ENCODE measurements at places on chromosomes 12 and 14.

- peak; percentile 46 for DNase-seq
- no peaks in the 10 kb centered on the region for H3K36me3 ChIP-seq
- H3K27me3 ChIP-seq, result no peaks in the 10 kb centered on the region
- H3K4me1 ChIP-seq, result peaks cover 7% of the 10 kb centered on the region
- no peak overlapping the region for H3K4me3 ChIP-seq
- no peak overlapping the region for H3K27ac ChIP-seq
Measured at GRCh38 chr12:31897781-31898503, 61.3 kb upstream of the RESF1 start.

DNA sequence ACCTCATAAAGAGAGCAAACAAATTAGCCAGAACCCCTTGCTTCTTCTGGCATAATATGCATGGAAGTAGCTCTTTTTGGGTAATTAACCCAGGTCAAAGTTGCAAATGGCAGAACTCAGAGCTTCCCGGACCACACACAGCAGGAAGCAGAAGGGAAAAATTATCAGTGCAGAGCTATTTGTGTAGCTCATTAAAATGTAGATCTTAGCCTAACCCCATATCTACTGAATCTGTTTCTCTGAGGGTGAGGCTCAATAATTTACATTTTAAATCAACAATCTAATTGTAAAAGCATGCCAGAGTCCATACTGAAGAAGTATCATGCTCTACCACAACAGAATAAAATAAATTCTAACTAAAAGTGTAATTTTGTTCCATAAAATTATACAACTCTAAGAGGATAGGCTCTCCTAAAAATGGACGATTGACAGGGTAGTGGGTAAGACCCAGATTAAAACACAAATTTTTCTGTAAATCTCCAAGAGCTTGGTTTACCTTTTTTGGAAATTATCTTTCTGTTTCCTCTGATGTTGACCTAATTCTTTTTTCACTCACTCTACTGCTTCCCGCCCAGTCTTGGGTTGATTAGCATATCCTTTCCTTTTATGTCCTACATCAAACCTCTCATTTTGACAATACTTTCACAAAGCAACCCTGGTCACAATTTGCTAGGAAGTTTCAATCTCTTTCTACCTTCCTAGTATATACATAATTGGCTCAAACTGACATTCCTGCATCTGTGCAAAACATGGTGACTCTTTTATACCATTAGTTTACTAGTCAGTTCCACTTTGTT is 213.3 kb upstream of the SLC16A7 start:
- no peaks in the 10 kb centered on the region for H3K36me3 ChIP-seq
- DNase-seq, result no peak
- no peaks in the 10 kb centered on the region for H3K27me3 ChIP-seq
- no peak overlapping the region for H3K4me3 ChIP-seq
- H3K27ac ChIP-seq, result no peak overlapping the region

GRCh38 chr14:91896419-91896818 is 29.1 kb upstream of the TC2N start:
- no peaks in the 10 kb centered on the region for H3K27me3 ChIP-seq
- no peaks in the 10 kb centered on the region for H3K36me3 ChIP-seq
- H3K27ac ChIP-seq, result no peak overlapping the region

- H3K27me3 ChIP-seq, result no peaks in the 10 kb centered on the region
- no peaks in the 10 kb centered on the region for H3K4me1 ChIP-seq
- peak; percentile 81 for DNase-seq
- no peak overlapping the region for H3K27ac ChIP-seq
Measured at GRCh38 chr12:12661086-12661856, 34.7 kb downstream of the GPR19 start.
